ENCODE measurements at places on chromosomes 5 and 9.

DNA sequence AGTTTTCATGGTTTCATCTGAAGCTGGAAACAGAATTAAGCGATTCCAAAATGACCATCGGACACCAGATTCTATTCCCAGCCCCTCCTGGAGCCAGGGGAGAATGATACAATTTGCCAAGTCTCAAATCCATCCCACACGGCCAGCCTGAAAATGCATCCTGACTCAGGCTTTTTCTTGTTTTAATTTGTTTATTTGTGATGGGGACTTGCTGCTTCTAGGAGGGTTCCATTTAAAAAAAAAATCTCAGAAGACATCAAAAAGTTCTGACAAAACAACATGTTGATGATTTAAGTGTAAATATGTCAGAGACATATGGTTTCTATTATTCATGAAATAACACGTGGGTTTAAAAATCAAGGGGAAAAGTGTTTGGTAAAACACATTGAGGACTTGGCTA lies 173.2 kb downstream of the GAS1 start:
- DNase-seq = no peak

GRCh38 chr9:38228331-38229103 lies 159.5 kb upstream of the SHB start:
- no peak for DNase-seq

GRCh38 chr9:98453589-98454311 lies 198.3 kb upstream of the TBC1D2 start:
- DNase-seq = no peak

DNA sequence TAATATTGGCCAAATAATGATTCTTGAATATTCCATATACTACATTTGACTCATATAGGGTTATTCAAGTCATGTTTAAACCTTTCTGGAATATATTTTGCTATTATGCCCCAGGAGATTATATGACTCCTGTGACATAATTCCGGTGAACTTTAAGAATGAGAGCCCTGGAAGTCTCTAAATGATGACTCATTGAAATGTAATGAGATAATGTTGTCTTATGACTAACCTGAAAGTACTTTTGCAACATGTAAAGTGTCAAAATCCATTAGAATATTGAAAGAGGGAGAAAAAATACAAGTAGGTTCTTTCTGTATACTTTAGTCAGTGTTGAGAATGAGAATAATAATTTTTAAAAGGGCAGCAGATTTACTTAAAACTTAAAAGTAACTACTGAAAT lies 830.4 kb downstream of the MAT2B start:
- no peak for DNase-seq

- no peak for DNase-seq
These were observed 335.8 kb upstream of the DAB2 start for GRCh38 chr5:39760385-39761198.

DNA sequence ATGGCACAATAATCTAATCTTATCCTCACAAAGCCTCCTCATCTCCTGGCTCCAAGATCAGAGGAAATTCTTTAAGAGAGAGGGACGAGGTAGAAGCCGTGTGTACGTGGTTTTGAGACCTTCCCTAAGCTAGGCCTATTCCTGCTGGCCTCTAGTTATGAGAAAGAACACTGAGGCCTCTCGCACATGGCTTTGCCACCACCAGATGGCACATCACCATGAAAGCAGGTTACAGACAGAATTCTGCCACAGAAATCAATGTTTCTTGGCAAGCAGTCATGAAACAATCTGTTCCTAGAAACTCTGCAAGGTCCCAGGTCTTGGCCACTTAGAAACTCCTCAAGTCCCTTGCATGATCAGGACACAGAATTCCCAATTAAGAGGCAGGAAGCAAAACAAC lies 268.2 kb upstream of the TAS2R1 start:
- DNase-seq = no peak

DNA sequence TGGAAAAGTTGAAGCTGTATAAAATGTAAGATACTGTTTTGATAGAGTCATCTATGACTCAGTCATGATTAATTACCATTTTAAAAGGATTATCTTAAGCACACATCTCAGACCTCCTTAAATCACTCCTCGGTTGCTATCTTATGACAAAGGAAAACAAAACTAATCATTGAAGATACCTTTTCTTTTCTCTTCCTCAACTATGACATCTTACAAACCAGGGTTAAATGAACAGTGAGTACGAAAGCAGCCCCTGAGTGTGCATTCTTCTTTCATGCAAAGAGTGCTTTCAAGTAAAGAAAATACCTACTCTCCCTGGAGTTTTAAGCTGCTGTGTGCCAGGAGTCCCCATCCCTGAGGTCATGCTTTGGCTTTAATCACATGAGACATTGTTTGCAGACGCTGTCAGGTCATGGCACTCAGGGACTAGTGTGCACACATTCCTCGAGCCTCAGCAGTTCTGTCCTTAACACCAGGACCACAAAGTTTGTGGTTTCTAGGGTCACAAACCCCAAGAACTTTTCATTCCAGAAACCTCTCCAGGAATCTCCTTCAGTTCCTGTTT lies 86.7 kb upstream of the ICE1 start:
- no peak for DNase-seq

GRCh38 chr9:134454476-134454857 lies 128.2 kb downstream of the RXRA start:
- no peak for DNase-seq

DNA sequence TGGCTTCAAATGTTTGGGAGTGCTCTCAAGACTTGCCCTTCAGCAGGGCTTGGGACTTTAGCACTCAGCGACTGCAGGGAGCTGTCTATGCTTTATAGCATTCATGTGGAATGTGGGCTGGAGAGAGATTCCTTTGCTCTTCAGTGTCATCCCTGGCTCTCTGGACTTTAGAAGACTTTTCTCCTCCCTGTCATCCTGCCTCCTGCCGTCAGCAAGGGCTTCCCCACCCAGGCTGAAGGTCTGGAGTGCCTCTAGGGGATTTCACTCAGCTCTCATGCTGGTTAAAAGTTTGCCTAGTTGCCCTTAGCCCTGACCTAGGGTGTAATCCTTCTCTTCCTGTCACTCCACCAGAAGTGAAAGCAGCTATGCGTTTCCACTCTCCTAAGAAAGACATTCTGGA lies 210.9 kb downstream of the FRMD3 start:
- no peak for DNase-seq

DNA sequence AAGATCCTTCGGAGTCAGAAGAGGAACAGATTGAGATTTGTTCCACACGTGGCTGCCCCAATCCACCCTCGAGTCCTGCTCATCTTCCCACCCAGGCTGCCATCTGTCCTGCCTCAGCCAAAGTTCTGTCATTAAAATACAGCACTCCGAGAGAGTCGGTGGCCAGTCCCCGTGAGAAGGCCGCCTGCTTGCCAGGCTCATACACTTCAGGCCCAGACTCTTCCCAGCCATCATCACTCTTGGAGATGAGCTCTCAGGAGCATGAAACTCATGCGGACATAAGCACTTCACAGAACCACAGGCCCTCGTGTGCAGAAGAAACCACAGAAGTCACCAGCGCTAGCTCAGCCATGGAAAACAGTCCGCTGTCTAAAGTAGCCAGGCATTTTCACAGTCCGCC lies 85.9 kb downstream of the GOLPH3 start:
- no peak for DNase-seq

GRCh38 chr5:168550656-168551055 lies 21.6 kb downstream of the FBLL1 start:
- no peak for DNase-seq

- no peak for DNase-seq
These were observed 70.1 kb downstream of the PIP5K1B start for GRCh38 chr9:68775003-68775730.

DNA sequence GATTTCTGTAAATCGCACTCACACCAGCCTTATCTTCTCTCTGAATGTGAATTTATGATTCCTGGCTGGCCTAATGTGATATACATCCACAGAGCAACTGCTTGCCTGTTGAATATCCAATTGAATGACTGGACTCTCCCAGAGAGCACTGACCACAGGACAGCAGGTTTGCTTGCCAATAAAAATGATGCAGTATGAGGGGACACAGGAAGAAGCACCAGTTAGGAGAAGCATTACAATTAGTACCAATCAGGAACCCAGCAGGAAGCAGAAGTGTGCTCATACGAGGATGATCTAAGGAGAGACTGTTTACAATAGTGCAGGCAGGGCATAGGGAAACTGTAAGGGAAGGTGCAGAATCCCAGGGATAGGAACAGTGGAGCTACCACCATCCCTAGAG lies 127.2 kb upstream of the ZNF366 start:
- no peak for DNase-seq

- no peak for DNase-seq
These were observed 23.7 kb upstream of the UGCG start for GRCh38 chr9:111872886-111873285.

DNA sequence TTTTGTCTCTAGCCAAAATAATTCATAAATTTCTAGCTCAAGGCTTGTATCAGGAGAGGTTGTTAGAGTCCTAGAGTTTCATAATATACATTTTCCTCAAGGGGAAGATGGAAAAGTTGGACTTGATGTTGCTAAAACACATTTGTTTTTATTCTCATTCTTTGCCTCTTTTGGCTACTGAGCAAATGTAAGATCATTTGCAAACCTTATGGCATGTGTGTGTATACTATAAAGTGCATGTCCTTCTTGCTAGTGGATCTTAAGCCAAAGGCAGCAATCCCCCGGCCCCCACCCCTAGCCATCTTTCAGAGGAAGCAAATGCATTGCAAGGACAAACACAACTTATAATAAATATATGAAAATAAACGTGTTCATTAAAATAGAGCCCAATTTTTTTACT lies 43.0 kb downstream of the ADAMTSL1 start:
- no peak for DNase-seq

DNA sequence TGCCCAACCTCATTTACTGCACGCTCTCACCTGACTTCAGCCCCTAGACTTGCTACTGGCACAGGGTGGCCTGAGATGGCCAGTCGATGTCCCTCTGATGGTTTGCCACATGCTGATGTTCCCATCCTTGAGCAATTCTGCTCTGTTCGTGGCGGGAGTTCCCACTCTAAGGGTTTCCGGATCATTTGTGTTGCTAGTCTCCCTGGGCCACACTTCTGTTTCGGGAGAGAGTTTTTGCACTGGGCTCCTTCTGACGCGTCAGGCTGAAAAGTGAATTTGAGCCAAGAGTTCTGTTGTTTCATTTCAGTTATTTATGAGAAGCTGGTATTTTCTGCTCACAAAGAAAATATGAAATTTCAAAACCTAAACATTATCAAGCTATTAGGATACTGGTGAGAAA lies 597.7 kb downstream of the BNC2 start:
- no peak for DNase-seq

- no peak for DNase-seq
These were observed 108.8 kb downstream of the PRKACG start for GRCh38 chr9:68905129-68905528.

GRCh38 chr9:35910613-35911359 lies 1.5 kb downstream of the SPAAR start:
- DNase-seq = peak; percentile 51

- DNase-seq = no peak
These were observed 548 bp downstream of the CDC14B start for GRCh38 chr9:96619124-96619465.

- DNase-seq = no peak
These were observed 98.7 kb upstream of the IFNE start for GRCh38 chr9:21580636-21581378.

- no peak for DNase-seq
These were observed 30.4 kb downstream of the COL15A1 start for GRCh38 chr9:98974106-98974505.

DNA sequence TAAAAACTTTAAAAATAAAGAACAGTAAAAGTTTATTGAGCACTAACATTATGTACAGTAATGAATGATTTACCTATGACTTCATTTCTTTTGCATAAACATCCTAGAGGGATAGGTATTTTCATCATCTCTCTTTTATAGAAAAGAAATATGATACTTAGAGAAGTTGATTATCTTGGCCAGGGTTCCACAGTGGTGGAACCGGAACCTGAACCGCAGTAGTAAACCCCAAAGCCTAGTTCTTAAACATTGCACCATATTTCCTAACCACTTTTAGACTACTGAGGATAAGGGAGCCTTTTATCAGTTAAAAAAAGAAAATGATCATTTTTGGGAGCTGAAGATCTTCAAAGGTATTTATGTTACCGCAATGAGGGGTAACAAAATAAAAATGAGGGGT lies 205.7 kb upstream of the SGCD start:
- DNase-seq = no peak

DNA sequence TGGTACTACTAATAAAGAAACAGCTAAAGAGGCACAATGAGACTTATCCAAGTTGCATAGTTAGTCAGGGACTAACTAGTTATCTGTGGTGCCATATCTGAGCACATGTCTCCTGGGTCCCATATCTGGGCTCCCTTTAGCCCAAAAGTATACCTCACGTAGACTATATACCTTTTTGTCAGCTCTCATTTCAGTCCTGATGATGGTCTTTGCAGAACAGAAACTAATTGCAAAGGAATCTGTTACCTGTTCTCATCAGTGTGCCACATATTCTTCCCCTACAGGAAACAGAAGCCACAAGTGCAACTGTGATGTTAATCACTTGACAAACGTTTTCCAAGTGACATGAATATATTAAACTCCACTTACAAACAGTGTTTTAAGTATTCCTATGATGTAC lies 395.2 kb downstream of the KIAA0825 start:
- DNase-seq = no peak

GRCh38 chr5:9046756-9047481 lies 499.0 kb downstream of the SEMA5A start:
- DNase-seq = no peak

GRCh38 chr9:116596646-116597045 lies 90.5 kb upstream of the TRIM32 start:
- no peak for DNase-seq

- DNase-seq = no peak
These were observed 22.6 kb upstream of the IQGAP2 start for GRCh38 chr5:76380346-76381066.

DNA sequence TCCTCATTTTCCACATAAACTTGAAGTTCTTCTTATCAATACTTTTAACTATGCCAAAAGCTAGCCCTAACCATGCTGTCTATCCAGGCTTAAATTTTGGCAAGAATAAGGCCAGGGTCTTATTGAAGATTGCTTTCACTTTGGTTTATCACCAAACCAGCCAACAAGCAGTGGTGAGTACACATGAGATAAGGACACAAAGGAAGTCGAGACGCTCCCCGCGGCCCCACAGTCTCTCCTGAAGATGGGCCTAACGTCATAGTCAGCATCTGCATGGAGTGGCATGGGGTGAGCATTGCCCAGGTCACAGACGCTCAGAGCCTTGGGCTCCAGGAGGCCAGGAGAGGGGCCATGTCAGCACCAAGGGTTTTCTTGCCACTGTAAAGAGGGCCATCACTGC lies 80.3 kb downstream of the ATPSCKMT start:
- no peak for DNase-seq

GRCh38 chr5:5290674-5291334 lies 131.7 kb upstream of the ICE1 start:
- no peak for DNase-seq

DNA sequence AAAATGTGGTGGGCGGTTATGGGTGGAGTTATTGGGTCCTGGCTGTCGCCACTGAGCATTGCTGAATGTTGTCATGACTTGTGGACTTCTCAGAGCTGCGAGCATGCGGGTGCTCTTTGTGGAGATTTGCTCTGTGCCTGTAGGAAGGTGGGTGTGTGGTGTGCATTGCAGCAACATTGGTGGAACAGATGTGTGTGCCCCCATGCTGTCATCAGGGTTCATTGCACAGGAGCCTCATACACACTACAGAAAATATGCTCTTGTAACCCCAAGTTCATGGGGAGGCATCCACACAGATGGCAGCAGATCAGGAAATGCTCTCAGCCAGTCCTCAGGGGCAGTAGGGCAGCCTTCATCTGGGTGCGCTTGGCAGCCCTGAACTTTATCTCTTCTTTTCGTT lies 55.9 kb upstream of the PHF2 start:
- DNase-seq = no peak
